Stimulated activated CD8-positive, alpha-beta memory T cell treated with anti-CD3 and anti-CD28 coated beads, Interleukin-4, amount 100 ng/mL, for 1 hour (primary cell): ENCODE measurements at places on chromosomes 4 and X.

DNA sequence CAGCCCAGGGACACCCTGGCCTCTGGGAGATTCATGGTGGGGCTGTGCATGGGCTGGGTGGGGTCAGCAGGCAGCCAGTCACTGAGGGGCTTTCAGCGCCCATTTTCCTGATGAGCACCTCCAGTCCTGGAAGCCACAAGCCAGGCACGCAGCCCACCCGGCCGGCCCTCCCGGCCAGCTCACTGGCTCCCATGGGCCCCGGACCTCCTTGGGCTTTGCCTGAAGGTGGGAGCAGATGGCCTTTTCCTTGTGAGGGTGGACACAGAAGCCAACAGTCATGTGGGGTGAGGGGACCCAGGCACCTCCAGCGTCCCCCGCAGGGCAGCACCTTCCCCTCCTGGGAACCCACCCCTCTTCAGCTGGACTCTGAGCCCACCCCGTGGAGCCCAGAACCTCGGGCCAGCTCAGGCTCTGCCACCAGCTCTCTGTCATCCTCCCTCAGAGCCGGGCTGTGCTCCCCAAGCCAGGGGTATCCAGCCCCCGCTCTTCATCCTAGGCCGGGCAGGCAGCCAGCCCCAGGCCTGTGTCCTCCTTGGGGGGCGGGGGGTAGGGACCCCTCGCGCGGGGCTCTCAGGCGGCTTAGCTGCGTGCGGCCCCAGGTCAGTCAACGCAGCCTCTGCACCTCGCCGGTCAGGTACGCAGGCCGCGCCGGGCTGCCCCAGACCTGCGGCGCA lies 798 bp upstream of the FGFR3 start:
- no peak for DNase-seq

DNA sequence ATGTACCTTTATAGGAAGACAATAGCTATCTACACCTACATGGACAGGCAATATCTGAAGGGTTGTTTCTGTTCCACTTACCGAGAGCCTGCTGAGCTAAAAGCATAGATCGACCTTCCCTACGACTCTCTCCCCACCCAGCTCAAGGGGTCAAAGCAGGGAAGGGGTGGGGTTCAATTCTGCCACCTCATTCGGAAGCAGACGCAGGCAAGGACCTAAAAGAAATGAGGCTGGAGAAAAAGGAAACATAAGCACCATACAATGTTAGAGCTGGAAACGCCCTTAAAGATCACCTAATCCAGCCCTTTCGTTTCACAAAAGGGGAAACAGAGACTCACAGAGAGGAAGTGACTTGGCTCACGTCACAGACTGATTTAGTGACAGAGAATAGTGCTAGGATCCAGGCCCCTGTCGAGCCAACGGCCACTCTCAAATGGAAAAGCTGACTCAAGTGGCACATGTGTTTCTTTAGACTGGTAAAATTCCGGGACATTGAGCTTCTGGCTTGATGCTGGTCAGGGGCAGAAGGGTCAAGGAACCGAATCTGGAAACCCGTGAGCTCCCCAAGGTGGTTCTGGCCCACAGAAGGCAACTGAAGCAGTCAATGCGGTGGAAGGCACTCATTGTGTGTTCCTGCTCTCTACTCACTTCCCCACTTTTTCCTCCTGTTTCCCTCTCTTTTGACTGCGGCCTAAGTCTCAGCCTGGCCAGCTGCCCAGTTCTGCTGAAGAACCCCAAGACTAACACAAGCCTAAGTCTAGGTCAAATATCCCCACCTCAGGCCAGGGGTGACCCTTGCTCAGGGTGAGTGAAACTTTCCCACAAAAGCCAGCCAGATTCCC lies 7.5 kb downstream of the SEPTIN6 start:
- DNase-seq, result no peak

DNA sequence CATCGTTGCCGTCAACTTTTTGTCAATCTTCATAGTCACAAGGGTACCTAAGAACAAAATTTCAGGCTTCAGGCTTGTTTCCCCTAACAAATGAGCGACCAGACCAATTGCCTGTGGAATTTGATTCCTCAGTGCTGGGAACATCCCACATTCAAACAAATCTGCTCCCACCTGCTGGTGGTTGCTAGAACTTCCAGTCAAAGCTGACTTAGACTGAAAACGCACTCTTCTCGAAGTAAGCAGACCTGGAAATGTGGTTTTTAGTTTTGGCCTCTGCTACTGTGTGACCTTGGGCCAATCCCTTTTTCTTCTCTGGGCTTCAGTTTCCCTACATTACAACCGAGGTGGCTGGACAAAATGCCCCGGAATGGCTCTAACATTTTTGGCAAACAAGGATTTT lies 1.8 kb upstream of the GABRQ start:
- DNase-seq, result no peak

GRCh38 chr4:70945046-70945445 lies 42.9 kb downstream of the MOB1B start:
- DNase-seq, result no peak

- no peak for DNase-seq
Measured at GRCh38 chr4:22857411-22857810, 164.7 kb downstream of the GBA3 start.

DNA sequence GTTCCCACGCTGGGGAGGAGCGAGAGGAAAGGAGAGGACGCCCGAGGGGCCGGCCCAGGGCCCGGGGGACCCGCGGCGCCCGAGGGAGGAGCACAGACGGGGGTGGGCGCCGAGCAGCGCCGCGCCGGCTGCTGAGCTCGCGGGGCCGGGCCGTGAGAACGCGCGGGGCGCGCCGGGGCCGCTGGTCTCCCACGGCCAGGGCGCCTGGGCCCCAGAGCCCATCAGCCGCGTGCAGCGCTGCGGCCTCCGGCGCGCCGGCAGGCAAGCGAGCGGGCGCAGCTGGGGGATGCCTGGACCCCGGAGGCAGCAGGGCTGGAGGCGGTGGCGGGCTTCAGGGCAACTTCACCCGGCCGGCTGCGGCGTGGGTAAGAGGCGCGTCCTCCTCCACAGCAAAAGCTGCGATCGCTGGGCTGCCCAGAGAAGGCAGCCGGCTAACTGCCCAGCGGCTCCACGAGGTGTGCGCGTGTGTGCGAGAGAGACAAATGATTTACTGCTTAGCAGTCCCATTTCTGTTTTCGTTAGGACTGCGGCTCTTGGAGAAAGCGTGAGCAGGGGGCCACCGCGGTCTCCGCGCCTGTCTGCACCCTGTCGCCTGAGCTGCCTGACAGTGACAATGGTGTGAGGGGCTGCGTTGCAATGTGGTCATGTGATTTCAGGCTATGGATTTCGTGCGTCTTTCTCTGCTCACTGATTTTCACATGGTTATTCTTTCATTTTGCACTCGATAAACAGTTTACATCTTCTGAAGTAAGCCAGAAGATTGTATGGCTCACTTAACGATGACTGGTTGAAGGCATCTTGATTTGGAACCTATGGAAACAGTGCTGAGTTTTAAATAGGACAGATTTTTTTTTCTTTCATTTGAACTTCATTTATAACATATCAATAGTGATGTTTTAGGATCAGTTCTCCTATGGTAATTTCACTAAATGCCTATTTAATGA lies 1.2 kb downstream of the GUCY1A1 start:
- DNase-seq, result no peak

GRCh38 chr4:145639186-145639698 lies 20.1 kb downstream of the MMAA start:
- DNase-seq, result no peak

DNA sequence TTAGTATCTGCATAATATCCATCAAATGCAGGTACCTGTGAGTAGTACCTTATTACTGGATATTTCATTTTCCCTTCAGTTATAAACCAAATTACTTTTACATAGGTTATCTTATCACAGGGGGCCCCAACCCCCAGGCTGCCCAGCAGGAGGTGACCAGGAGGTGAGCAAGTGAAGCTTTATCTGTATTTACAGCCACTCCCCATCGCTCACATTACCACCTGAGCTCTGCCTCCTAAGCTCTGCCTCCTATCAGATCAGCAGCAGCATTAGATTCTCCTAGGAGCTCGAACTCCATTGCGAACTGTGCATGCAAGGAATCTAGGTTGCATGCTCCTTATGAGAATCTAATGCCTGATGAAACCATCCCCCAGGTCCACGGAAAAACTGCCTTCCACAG lies 6.3 kb downstream of the PRSS12 start:
- no peak for DNase-seq

GRCh38 chrX:138411048-138411447 lies 300.5 kb downstream of the FGF13 start:
- no peak for DNase-seq

- DNase-seq, result no peak
Measured at GRCh38 chr4:184313702-184314659, 96.3 kb upstream of the ENPP6 start.

- no peak for DNase-seq
Measured at GRCh38 chrX:11665168-11666111, at the start of gene ARHGAP6. Gene ARHGAP6 (minus strand): TSS chrX:11665920. CDS start chrX:11664828, 1,092 bp downstream.

- DNase-seq, result no peak
Measured at GRCh38 chrX:147910607-147911006, 1.1 kb upstream of the FMR1 start.

DNA sequence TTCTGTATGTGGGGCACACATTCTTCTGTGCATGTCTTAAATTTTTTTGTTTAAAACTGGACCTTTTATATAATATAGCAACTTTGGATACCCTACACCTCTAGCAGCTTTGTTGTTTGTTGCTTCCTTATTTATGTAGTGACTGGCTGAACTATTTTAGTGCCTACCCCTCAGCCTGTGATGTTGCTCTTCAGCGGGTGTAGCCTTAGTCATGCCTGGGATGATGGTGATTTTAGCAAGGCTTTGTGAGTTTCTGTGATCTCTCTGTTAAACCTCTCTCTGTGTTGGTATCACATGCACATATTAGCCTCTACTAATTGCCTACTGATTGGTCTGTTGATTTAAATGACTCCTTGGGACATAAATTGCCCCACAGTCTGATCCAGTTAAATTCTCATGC lies 22.8 kb downstream of the USP9X start:
- DNase-seq, result no peak

GRCh38 chrX:16892504-16893362 lies 22.6 kb upstream of the RBBP7 start:
- DNase-seq, result peak; percentile 25

GRCh38 chrX:39289827-39290226 lies 488.6 kb downstream of the MID1IP1 start:
- no peak for DNase-seq
